OCI-M1 (cell line): ENCODE measurements at places on chromosomes 12 and 14.
A peak's percentile ranks its signal among the peaks of the same experiment; 100 is the strongest.

DNA sequence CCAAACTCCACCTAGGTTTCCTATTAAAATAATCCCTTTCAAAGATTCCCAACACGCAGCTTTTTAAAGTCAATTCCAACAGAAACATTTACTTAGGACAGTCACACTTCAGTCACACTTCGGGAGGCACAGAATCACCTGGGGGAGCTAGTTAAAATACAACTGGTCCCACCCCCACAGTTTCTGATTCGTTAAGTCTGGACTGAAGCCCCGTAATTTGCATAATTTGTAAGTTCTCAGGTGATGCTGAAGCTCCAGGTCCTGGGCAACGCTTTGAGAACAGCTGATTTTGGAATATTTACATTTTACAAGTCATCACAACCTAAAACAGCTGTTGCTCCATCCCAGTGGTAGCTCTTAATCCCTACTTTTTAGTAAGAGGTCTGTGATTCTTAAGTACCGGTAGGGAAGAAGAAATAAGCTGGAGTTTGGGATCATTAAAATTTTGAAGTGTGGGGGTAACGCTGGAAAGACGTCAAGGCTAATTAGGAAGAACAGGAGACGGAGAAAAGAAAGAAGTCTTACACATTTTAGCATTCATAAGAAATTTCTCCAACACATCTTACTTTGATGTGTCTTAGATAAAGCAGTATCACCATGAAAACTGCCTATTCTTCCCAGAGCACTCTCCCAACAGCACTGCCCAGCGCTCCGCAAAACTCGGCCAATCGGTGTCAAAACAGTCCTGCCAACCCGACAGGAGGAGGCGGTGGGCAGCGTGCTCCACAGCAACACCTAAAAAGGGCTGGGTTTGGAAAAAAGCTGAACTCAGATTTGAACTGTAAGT is 1.1 kb downstream of the IPO8 start:
- DNase-seq = peak; percentile 61

- DNase-seq = no peak
Observed at GRCh38 chr12:62748941-62749468, 185.9 kb downstream of the PPM1H start.

- DNase-seq = peak; percentile 23
Observed at GRCh38 chr12:5796171-5796958, 148.7 kb downstream of the ANO2 start.

GRCh38 chr14:69716478-69717187 is 50.3 kb upstream of the SRSF5 start:
- DNase-seq = peak; percentile 14

DNA sequence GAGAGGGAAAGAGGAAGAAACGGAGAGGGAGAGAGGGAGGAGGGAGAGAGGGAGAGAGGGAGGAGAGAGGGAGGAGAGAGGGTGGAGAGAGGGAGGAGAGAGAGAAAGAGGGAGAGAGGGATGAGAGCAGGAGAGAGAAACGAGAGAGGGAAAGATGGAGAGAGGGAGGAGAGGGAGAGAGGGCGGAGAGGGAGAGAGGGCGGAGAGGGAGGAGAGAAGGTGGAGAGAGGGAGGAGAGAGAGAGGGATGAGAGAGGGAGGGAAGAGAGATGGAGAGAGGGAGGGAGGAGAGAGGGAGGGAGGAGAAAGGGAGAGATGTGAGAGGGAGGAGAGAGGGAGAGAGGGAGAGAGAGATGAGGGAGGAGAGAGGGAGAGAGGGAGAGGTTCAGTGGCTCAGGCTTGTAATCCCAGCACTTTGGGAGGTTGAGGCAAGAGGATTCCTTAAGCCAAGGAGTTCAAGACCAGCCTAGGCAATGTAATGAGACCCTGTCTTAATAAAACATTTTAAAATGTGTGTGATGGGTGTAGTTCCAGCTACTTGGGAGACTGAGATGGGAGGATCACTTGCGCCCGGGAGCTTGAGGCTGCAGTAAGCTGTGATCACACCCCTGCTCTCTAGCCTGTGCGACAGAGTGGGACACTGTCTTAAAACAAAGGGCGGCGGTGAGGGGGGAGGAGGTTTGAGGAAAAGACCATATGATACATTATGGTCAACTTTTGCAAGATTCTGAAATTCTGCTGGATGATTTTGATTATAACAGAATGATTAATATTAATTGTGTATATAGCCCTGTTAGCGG is 21.3 kb upstream of the SNRPF start:
- no peak for DNase-seq

DNA sequence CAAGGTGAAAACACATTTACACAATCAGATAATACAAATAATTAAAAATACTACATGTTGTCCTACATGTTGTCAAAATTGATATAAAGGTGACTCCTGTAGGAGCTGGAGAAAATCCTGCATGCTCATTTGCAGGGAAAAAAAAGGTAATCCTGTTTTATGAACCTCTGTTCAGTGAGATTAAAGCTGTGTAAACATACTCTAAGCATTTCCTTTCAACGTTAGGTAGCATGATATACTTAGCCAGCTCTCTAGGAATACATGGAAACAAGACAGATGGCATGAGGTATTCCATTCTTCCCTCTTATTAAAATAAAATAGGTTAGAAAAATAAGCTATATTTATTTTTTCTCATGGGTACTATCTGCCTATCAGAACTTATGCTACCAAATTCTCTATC is 635.7 kb upstream of the FLRT2 start:
- DNase-seq = no peak

DNA sequence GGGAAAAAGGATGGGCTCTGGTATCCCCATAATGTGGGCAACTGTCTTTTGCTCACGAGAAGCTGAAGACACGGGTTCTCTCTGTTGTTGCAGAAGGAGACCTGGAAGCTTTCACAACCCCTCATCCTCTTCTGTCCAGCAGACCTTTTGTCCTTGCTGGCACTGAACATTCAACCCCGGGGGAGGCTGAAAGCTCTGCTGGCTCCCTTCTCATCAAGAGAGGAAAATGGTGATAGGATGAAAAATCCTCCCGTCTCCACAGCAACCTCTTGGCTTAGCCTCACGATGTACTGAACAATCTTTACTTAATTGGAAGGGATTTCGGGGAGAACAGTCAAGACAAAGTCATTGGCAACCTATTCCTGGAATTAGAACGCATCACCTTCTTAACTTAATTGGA is 39.0 kb downstream of the ELK3 start:
- DNase-seq = no peak

GRCh38 chr12:110765111-110765510 is 22.4 kb upstream of the PPP1CC start:
- no peak for DNase-seq

GRCh38 chr14:105066240-105067071 is 1.2 kb upstream of the GPR132 start:
- DNase-seq = no peak

GRCh38 chr12:94048757-94049156 is 99.6 kb upstream of the PLXNC1 start:
- DNase-seq = peak; percentile 66

DNA sequence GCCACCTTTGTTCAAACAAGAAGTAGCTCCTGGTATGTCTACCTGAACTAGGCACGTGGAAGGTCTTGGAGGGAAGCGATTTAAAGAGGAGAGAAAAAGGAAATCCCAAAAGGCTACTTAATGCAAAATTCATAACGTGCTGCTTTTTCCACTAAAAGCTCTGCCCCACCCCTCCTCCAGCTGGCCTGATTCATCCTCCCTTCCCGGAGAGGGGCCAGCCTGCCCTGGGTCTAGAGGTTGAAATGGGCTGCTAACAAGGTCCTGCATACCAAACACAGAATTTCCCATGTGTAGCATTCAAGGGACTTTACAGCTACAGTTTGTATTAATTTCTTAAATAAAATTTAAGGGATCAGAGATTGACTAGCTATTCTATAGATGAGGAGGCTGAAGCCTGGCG is 83.2 kb downstream of the KNTC1 start:
- DNase-seq = no peak

DNA sequence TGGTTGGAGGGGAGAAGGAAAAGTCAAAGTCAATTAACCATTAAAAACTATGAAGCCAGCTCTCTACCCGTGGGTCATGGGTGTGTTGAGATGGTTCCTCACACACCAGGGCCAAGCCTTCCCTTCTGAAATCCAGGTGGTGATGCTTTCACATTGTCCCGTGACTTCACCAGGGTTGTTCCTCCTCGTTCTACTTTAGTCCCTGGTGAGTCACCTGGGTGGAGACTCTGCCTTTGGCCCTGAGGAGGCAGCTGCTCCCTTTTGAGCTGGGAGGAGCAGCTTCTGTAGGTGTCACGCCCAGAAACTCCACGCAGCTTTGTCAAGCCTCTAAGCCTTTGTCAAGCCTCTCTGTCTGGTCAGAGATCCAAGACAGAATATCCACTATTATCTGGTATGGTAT is 348.3 kb downstream of the BMP4 start:
- no peak for DNase-seq

GRCh38 chr14:20477211-20477876 is 8.1 kb downstream of the PNP start:
- peak; percentile 96 for DNase-seq

- no peak for DNase-seq
Observed at GRCh38 chr12:6896846-6897435, 7.7 kb upstream of the LRRC23 start.

DNA sequence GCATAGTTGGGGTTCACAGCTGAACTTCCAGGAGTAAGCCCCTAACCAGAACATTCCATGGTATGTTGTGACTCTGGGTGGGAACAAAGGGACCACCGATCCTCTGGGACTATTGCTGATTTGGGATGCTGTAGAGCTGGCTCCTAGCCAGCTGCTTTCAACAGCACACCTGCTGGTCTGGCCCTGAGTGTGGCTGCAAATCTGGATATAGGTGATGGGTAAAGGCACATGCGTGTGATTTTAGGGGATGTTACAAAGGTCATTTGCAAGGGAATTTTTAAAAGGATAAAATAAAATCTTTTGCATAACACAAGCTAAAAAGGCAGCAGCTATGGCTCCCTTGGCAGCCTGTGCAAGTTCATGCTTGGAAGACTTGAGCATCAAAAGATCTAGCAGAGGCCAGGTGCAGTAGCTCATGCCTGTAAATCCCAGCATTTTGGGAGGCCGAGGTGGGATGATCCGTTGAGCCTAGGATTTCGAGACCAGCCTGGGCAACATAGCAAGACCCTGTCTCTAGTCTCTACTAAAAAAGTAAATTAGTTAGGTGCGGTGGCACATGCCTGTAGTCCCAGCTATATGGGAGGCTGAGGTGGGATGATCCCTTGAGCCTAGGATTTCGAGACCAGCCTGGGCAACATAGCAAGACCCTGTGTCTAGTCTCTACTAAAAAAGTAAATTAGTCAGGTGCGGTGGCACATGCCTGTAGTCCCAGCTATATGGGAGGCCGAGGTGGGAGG is 1.6 kb downstream of the ALDH2 start:
- DNase-seq = no peak

DNA sequence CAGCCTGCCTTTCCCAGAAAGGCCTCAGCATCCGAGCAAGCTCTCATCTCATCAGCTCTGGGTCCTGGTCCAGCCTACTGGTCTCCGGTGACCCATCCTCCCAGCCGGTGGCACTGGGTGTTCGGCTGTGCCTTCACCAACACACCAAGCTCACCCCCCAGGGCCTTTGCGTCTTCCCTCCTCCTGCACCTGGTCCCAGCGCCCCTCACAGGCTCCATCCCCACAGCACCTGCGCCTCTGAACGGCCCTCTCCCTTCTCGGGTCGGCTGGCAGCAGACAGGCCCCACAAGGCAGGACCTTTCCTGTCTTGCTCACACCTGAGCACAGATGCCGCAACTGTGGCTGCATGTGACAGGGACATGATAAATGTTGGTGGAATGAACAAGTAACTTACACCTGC is 13.1 kb downstream of the P2RX2 start:
- no peak for DNase-seq

- DNase-seq = no peak
Observed at GRCh38 chr14:26719514-26719913, 121.7 kb upstream of the NOVA1 start.

DNA sequence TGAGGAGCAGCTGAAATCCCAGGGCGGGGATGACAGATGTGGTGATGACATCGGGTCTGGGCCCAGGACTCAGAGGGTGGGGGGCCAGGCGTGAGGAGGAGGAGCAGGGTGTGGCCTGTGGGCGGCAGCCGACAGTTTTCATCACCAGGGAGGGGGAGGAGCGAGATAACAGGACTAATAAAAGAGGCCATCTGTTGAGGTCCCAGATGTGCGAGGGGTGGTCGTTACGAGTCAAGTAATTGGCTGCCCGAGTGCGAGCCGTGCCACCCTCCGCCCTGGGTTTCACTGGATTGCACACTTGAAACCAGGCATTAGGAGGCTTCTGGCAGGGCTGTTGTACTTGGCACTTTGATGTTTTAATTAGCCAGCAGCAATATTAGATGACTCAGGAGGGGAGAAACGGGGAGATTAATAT is 67.2 kb downstream of the NOS1 start:
- DNase-seq = no peak

GRCh38 chr14:35819591-35820540 is 6.3 kb upstream of the BRMS1L start:
- DNase-seq = no peak

DNA sequence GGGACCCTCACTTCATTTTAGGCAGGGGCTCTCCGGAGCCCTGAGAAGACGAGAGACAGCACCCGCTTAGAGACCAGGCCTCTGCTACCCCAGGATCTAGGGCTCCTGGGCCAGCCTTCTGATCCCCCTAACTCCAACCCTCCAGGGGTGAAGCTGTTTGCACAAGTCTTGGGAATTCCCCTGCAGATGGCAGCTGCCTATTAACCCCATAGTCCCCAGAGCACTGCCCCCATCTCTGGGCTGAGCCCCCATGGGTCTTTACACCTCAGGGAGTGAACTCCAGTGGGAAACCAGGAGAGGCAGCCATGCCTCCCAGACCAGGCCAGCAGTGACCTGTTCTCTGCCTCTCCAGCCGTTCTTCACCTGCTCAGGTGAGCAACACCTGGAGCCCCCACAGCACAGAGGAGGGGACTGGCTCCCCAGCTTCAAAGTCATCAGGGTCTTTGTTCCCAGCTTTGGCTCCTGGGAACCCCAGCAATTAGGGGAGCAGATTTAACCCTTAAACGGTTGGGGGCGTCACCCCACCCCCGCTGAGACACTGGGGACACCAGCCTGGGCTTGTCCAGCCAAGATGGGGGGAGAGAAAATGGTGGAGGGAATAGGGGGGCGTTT is 2.3 kb downstream of the WNT10B start:
- DNase-seq = no peak

GRCh38 chr12:67006610-67007009 is 262.5 kb upstream of the CAND1 start:
- DNase-seq = no peak

DNA sequence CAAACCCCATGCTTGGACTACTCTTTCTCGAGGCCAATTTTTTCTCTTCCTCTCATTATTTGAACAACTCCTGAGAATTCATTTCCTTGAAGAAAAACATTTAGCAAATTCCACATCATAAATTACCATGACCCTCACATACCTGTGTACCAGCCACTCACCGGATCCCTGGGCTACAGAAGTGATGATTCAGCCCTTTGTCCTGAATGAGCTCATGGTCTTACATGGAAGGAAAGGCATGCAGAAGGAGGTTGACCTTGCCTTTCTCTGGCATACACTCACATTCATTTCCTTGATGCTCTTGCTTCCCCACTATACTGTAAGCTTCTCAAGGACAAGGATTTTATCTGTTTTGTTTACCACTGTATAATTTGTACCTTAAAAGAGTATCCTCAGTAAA is 191.5 kb downstream of the SLC5A8 start:
- DNase-seq = no peak

GRCh38 chr14:93105362-93105761 is 10.4 kb downstream of the ITPK1 start:
- DNase-seq = peak; percentile 72

GRCh38 chr14:70981000-70981952 is 74.0 kb downstream of the PCNX1 start:
- DNase-seq = no peak
